SJCRH30 (cell line): ENCODE measurements at places on chromosomes 1 and 21.

DNA sequence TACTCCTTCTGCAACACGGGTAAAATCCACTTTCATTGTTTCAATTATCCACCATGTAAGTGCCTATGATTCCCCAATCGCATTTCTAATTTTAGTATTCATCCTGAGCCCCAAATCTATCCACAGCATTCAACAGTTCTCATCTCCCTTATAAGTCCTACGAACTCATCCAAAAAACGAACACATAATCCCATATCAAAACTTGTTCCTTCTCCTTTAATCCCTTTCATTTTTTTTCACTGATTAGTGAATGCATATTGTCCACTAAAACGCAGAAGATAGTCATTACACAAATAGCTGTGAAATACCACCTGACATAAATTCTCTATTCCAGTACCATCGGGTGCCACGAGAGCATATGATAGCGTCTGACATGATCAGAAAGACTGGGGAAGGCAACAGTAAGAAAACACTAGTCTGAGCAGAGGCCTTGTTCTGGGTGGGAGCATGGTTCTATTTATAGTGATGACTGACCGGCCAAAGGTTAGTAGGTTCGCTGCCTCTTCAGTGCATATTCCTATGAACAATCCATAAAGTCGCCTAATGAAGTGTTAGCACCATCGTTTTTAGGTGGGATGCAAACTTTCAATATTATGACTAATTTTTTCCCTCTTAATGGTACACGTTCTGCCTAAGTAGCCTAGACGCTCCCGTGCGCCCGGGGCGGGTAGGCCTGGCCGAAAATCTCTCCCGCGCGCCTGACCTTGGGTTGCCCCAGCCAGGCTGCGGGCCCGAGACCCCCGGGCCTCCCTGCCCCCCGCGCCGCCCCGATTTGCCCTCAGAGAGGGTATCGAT is 648 bp downstream of the ATP5PF start:
- peak; percentile 18 for DNase-seq

DNA sequence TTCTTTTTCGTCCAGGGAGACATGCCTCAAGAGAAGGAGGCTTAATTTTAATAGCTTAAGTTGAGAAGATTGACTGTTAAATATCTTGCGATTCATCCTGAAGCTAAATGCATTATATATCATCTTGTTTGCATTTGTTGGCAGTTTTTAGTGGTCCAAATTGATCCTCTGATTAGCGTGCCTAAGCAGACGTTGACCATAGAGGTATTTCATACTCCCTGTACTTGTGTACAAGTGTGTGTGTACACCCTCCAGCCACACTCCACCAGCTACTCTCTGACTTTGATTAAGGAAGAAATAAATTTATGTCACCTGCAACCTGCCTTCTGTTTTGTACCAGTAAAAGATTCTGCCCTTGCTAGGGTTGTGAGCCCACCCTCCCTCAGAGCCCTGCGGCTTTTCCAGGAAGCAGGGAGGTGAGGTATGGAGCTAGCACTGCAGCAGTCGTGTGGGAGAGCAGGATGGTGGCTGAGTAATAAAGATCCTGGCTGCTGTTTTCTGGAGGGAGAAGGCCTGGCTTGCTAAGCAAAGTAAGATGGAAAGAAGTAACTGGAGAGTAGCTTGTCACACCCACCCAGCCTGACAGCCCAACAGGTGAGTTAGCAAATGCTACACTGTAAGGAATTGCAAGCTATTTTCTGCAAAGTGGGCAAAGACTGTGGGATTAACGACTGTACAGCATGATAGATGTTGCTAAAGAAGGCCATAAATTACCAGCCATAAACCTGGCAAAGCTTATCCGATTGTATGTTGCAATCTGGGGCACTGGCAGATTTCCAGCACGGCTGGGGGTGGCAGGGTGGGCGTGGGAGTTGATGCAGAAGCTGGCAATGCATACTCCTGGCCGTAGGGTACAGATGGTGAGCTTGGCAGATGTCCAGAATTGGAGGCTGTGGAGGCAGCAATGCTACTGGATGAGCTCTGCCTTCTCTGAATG is 170.2 kb downstream of the TNR start:
- no peak for DNase-seq

- no peak for DNase-seq
Measured at GRCh38 chr1:97976801-97977200, 56.0 kb upstream of the DPYD start.

- DNase-seq: no peak
Measured at GRCh38 chr1:58324558-58324957, 222.0 kb downstream of the OMA1 start.

DNA sequence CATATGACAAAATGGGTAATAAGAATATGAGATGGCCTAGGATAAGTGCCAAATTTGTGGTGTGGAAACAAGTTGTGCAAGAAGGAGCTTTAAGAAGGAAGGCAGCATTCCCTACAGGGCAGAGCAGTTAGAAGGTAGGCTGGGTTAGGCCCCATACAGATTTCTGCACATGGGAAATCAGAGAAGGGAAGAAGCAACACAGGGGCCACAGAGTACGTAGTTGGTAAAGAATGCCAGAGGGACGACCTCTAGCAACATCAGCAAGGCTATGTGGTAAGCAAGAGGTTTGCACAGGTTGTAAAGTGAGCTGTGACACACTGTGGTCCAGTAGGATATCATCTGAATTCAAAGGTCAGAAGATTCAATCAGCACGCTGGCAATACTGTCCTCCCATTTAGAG is 765.6 kb upstream of the B3GALT2 start:
- no peak for DNase-seq

GRCh38 chr1:89754518-89754917 is 66.3 kb upstream of the LRRC8D start:
- DNase-seq: no peak

DNA sequence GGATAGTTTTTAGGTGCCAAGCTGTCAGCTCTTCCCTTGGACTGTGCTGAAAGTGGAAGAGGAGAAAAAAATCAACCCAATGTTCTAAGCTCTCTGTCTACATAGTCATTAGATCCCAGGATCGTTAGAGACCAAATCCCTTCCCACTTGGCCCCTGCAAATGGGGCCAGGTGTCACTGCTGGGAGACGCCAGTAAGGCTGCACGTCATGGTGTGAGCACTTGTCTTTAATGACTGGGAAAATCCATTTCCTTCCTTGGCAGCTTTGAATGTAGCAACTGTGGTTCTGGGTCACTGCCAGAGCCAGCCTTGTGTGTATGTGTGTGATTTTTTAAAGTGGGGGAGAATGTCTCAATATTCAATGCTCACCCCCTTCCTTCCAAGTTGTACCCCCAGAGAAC is 59.9 kb downstream of the MAN1C1 start:
- DNase-seq: peak; percentile 95

GRCh38 chr1:204524986-204525385 is 8.8 kb downstream of the MDM4 start:
- DNase-seq: no peak

GRCh38 chr1:12015001-12015491 is 4.3 kb upstream of the MIIP start:
- no peak for DNase-seq

DNA sequence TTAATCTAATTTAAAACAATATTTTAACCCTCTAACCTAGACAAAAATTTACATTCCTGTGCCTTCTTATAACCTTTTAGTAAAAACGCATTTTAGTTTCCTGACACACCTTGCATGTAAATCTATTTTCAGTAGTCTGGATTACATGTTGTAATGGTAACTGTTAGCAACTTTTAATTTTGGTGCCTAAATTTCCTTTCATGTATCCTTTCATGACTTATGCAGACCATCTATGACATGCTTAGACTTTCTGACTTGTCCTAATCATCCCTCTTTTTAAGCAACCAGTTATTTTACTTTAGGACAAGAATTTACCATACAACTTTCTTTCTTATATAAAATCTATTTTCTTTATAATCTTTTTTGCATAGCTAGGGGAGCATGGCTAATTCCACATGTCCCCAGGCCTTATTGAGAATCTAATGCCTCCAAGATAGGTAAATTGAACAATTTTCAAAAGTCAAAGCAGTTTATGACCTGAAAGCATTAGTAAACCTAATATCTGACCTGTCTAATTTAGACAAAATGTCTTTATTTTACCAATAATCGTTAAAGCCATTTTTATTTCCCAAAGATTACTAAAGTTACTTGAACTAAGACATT is 57.5 kb upstream of the IL12RB2 start:
- no peak for DNase-seq

DNA sequence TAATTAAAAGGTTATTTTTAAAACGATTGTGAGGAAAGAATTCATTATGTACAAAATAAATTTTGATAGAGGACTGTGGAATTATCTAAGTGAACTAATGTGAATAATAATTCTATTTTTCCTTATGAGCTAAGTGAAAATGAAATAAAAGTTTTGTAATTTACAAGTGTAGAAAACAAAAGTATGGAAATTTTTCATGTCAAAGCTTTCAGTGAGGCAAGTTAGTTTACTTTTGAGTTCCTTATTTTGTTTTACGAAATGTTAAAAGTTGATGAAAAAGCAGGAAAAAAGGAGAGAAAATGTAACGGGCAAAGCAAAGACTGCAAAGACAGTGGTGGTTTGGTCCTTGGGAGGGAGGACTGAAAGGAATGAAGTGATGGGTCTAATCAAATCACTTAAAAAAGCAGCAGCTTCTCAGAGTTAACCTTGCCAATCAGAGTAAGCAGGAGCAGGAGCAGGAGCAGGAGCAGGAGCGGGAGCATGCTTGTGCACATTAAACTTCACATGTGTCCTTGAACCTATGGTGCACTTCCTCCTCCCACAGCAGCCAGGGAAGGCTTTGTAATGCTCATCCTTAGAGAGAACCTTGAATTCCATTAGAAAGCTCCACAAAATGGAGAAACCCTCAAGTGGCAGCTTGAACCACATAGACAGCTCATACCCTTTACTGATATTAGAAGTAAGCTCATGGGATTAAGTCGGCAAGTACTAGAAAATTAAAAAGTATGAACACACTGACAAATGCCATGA is 133.4 kb downstream of the LHX4 start:
- DNase-seq: no peak

GRCh38 chr1:222413436-222413835 is 134.5 kb downstream of the HHIPL2 start:
- DNase-seq: no peak

DNA sequence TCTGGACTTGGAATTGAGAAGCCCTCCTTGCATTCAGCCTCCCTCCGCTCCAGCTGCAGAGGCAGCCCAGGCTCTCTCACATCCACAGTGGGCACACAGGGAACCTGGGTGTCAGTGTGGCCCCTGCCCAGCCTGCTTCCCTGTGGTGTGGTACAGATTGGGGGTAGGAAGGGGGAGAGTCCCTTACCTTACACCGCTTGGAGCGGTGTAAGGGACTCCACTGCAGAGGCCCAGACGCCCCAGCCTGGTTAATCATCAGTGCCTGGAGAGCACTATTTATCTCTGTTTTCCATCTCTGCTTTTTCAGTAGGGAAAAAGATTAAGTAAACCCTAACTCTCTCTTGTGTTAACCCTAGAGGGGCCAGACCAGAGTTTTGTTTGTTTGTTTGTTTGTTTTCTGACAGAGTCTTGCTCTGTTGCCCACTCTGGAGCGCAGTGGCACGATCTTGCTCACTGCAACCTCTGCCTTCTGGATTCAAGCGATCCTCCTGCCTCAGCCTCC is 803 bp upstream of the RHBG start:
- DNase-seq: no peak

DNA sequence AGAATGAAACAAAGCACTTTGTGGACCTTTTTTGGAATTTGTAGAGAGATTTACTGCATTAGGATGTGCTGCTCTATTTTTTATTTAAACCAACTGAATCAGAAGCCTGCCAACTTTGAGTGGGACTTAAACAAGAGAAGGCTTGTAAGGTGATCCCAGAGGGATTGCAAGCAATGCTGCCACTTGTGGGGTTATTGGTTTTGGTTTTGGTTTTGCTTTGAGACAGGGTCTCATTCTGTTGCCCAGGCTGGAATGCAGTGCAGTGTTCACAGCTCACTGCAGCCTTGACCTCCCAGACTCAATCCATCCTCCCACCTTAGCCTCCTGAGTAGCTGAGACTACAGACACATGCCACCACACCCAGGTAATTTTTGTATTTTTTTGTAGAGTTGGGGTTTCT is 32.2 kb upstream of the GNG5 start:
- no peak for DNase-seq

- DNase-seq: peak; percentile 2
Measured at GRCh38 chr1:185008838-185009237, 34.5 kb upstream of the NIBAN1 start.

- no peak for DNase-seq
Measured at GRCh38 chr1:39370602-39371001, 120.8 kb upstream of the BMP8A start.

DNA sequence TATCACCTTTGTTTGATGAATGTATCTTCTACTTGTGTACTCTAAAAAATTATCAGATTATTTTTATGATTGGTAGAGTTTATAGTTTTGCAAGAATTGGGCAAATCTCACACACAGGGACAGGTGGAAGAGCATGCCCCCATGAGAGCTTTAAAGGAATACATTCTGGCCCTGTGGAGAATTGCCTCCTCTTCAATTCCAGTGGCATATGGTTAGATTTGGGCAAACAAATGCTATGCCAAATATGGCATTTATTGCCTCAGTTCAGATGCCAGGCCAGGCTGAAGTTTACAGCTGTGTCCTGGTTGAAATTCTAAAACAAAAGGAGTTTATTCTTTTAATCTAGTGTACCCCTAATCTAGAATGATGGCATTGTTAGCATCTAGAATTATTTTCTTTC is 162.4 kb upstream of the CACYBP start:
- no peak for DNase-seq

DNA sequence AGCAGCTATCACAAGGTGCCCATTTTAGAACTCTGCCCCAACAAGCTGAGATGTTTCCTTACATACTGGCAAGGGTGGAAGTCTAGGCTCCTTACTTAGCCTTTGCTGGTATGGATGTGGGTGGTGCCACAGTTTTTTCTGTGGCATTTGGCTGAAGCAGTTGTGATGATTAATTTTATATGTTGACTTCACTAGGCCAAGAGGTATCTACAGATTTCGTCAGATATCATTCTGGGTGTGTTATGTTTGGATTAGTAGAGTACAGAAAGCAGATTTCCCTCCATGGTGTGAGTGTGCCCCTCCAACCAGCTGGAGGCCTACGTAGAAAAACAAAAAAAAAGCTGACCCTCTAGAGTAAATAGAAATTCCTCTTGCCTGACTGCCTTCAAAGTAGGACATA is 317.0 kb downstream of the BARHL2 start:
- DNase-seq: no peak

GRCh38 chr21:37032293-37032692 is 25.8 kb downstream of the RIPPLY3 start:
- peak; percentile 24 for DNase-seq
